ENCODE measurements at places on chromosomes 7 and 10. TPM values are rescaled to one million over a fixed set of nuclear protein-coding genes. Genes with fewer than 3 reads are reported as not detected.

DNA sequence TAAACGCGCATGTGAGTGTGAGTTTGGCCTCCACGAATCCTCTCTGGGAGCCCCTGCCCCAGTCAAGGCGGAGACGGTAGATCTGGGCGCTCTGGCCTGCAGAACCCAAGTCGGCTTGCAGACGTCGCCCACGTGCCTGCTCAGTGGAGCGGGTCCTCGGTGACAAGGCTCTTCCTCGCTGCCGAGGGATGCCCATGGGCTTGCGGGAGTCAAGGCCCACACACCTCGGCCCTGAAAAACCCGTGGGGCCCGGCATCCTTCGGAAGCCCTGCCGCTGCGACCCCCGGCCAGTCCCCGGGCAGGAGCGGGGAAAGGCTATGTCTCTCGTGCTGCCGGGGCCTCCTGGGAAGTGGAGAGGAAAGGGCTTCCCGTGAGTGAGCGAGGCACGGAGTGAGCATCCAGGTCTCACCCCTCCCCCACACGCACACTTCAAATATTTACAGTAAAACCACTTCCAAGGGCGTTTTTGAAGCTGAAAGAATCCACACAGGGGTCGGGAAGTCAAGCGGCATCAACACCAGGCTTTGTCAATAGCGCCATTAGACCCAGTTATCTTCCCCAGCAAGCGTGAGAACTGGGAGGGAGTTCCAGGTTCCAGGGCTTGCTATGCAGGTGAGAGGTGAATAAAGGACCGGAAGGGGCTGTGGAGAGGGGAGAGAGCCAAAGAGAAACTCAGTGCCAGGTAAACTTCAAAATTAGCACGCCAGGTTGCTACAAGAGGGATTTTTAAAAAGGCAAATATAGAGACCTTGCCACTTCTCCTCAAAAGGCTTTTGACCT, 1.1 kb upstream of the MNX1 start:
- no peak for DNase-seq

DNA sequence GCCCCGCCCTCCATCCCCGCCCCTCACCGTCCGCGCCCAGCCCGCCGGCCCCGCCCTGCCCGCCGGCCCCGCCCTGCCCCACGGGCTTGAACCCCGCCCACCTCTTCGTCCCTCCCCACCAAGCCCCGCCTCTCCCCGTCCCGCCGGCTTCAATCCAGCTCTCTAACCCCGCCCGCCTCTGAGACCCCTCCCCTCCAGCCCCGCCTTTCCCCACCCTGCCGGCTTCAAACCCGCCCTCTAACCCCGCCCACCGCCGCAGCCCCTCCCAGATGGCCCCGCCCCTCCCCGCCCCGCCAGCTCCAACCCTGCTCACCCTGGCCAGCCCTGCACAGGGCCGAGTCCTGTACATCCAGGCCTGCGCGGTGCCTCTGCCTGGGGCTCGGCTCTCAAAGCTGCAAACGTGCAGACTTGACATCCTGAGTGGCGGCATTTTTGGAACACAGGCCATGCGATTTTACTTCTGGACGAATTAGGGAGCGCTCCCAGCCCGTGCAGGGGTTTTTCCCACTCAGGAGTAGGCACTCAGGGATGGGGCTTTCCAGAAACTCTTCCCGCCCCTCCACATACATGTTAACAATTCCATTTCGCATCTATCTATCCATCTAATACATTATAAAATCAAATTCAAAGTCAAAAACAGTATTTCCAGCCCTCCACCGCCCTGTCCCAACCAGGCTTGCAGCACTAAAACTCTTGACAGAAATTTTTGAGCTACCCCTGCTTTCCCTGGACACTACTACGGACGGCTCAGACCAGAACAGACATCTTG, 477 bp upstream of the NMT2 start:
- DNase-seq: peak; percentile 98

RELN gene
- 0.97 TPM for total RNA-seq

DOCK1 gene
- total RNA-seq: 99.7 TPM

- no peak for DNase-seq
These were observed 13.2 kb downstream of the ATG9B start for GRCh38 chr7:151011097-151011409.

DNA sequence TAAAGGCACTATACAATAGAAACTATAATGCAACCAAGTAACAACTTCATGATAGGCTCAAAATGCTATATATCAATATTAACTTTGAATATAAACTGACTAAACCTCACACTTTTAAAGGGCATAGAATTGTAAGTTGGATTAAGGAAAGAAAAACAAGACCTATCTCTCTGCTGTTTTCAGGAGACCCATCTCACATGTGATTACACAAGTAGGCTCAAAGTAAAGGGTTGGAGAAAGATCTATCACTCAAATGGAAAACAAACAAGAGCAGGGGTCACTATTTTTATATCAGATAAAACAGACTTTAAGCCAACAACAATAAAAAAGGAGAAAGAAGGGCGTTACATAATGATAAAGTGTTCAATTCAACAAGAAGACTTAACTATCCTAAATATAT, 155.5 kb downstream of the CDK14 start:
- DNase-seq: no peak
